ENCODE measurements at places on chromosomes 5 and 9. TPM values are rescaled to one million over a fixed set of nuclear protein-coding genes. Genes with fewer than 3 reads are reported as not detected.

SEMA4D gene
- 24.3 TPM for total RNA-seq

CRHBP gene
- not detected for total RNA-seq

DMRT3 gene
- not detected for total RNA-seq

OR1L8 gene
- total RNA-seq: not detected

SOX30 gene
- total RNA-seq: 1.8 TPM

ALDOB gene
- 9,366 TPM for total RNA-seq

PCDHGA12 gene
- 1.4 TPM for total RNA-seq

CACFD1 gene
- total RNA-seq: 13.2 TPM

BTF3 gene
- 283 TPM for total RNA-seq
